ENCODE measurements at places on chromosomes 13 and 19.

DNA sequence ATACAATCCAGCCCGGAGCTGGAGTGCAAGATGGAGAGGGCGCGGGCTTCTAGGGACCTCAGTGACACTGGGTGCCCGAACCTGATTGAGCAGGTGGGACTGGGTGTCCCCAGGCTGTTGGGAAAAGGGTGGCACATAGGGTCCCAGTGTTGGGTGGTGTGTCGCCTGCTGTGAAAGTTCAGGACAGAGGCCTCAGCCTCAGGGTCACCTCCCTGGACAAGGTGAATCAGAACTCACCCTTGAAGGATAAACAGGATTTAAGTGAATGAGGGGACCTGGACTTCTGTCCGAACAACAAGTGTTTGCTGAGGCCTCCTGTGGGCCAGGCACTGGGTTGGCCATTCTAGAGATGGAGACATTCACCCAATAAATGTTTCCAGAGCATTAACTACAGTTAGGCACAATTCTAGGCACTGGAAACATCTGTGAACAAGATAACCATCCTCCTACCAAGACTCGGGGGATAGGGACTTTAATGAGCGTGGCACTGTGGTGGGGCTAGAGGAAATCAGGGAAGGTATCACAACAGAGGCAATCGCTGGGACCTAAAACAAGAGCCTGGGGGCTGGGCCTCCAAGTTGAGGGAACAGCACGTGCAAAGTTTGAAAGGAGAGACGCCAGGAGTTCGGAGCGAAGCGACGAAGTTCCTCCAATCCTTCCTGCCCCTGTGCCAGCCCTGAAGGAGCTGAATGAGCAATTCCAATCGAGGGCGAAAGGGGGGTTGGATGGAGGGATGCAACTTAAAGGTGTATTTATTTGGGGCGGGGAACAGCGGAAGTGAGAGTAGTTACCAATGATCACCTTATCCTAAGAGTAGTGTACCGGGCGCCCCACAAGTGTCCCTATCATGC is 921 bp upstream of the POLD1 start:
- no peak for DNase-seq

DNA sequence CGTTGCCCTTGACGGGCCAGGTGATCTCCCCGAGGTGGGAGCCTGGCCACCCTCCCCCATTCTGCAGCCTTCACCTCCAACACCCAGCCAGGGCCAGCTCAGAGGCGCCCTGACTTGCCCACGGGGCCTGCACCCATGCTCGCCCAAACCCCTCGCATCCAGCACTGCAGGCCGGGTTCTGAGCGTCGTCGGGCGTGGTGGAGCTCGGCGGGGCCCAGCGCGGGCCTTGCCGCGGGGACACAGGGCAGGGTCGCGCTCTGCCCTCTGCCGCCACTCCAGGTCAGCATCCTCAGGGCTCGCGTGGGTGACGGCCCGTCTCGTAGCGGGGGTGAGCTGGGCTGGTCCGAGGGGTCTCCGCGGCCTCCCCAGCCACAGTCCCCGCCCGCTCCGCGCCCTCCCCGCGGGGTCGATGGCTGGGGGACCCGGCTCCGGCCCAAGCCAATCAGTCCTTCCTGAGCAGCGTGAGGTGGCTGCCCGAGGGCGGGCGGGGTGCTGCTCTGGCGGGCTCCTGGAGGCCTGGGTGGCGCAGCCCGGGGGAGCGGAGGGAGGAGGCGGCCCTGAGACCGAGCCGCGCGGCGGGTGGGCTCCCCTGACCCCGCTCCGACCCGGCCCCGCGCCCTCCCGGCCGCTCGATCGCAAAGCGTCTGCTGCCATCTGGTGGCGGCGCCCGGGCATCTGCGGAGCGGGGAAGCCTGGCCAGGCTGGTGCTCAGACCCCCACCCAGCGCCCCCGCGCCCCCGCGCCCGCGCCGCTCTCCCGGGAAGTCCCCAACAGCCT is 61.4 kb downstream of the CCNE1 start:
- peak; percentile 54 for DNase-seq

DNA sequence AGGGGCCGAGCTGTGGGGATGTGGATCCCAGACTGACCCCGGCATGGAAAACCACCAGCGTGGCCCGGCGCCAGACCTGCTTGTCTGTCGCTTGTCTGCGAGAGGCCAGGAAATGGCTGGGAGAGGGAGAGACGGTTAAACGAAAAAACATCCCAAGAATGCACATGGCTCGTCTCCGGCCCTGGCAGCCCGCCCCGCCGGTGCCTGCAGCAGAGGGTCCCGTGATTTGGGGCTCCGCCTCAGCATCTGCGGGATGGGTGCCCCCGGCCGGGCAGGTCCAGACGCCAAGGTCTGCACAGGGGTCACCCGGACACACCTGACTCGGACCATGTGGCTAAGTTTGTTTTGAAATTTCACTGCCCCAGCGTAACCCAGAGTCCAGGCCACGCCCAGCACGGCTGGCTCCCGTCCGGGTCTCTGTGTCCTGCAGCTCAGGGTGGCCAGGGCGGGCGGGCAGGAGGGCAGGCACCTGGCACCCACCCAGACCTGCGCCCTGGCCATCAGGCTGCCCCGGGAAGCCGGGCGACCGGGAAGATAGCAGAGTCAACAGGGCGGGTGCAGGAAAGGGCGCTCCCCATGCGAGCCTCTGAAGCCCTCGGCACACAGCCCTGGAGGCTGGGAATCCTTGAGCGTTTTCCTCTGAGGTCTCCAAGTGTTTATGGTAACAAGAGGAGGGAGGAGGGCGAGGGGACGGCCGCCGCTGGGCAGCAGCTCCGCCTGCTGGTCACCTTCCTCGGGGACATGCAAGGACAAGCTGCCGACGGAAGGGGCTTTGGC is 103.2 kb downstream of the GADD45B start:
- DNase-seq, result peak; percentile 83

GRCh38 chr13:41621716-41622431 is 164.5 kb downstream of the RGCC start:
- no peak for DNase-seq

GRCh38 chr19:16133818-16134217 is 9.7 kb upstream of the HSH2D start:
- no peak for DNase-seq

DNA sequence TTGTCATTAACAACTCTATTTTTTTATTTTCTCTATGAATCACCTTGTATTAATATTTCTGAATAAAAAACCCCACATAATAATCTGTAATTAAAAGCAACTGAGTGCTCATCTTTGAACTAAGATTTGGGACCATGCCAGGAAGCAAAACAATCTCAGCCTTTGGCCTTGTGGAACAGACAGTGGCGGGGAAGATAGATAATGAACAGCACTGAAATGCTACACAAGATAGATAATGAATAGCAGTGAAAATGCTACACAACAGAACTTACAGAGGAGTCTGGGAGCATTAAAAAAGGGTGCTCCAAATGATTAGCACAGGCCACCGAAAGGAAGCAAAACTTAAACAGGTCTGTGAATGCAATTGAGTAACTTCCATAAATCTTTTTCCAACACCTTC is 134.9 kb downstream of the GPC5 start:
- DNase-seq, result no peak

DNA sequence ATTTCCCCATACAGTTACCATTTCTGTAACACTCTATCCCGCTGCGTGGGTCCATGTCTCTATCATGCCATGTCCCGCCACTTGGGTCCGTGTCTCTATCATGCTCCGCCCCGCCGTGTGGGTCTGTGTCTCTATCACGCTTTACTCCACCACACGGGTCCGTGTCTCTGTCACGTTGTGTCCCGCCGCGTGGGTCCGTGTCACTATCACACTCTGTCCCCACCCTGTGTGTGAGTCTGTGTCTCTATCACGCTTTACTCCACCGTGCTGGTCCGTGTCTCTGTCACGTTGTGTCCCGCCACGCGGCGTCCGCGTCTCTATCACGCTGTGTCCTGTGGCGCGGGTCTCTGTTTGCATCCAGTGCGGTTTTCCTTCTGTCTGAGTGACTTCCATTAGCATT is 11.6 kb downstream of the ADPRHL1 start:
- no peak for DNase-seq

GRCh38 chr13:65594298-65594781 is 1635.8 kb downstream of the PCDH9 start:
- DNase-seq, result no peak

GRCh38 chr19:56217039-56217949 is 15.2 kb downstream of the ZSCAN5C start:
- DNase-seq, result peak; percentile 51

GRCh38 chr13:94595001-94595949 is 677 bp downstream of the TGDS start:
- DNase-seq, result no peak

GRCh38 chr13:41554626-41555386 is 97.5 kb downstream of the RGCC start:
- no peak for DNase-seq

GRCh38 chr13:35349673-35350278 is 126.7 kb downstream of the MAB21L1 start:
- DNase-seq, result peak; percentile 22

- no peak for DNase-seq
Measured at GRCh38 chr13:81406639-81407292, 1065.8 kb upstream of the SPRY2 start.

- DNase-seq, result no peak
Measured at GRCh38 chr19:32540621-32541020, 40.4 kb upstream of the PDCD5 start.

DNA sequence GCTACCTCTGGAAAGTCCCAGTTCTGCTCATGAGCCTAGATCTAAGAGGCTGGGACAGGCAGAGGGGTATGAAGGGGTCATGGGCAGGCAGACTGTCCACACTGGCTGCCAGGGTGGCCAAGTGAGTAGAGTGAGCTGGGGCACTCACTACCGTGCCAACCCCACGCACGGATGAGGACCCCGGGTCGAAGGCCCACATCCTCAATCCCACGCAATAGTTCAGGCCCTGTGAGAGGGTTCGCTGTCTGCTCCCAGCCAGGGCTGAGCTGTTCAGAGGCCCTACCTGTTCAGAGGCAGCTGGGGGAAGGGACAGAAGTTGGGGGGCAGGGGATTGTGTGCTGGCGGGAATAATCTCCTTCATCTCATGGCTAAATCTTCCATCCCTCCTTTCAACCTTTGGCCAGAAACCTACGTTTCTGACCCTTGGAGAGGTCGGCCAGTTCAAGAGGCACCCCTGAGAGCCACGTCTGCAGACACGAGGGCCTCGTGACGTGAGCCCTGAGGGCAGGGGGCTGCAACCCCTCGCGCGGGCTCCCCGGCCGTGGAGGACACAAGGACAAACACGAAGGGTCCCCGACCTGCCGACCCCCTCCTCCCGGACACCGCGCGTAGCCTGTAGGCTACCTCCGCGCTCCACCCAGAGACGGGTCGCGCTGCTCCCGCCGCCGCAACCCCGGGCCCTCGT is 1.0 kb upstream of the RPS5 start:
- no peak for DNase-seq

DNA sequence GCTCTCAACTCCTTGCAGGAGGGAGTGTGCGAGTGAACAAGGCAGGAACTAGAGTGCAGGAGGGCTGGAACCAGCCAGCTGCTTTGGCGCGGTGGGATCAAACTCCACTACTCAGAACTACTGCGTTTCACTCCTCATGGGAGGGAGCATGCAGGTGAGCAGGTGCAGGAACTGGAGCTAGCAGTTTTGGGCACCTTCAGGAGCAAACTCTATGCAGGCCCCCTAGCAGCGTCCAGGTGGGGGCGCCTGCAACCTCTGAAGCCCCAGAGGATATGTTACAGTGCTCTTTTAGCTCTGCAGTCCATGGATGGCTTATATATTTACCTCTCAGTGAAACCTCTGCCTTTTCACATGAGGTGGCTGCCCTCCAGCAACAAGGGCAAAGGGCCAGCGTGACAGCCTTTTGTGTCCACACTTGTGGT is 1303.4 kb downstream of the PCDH9 start:
- DNase-seq, result no peak

GRCh38 chr13:112824429-112824828 is 134.6 kb downstream of the ATP11A start:
- no peak for DNase-seq

DNA sequence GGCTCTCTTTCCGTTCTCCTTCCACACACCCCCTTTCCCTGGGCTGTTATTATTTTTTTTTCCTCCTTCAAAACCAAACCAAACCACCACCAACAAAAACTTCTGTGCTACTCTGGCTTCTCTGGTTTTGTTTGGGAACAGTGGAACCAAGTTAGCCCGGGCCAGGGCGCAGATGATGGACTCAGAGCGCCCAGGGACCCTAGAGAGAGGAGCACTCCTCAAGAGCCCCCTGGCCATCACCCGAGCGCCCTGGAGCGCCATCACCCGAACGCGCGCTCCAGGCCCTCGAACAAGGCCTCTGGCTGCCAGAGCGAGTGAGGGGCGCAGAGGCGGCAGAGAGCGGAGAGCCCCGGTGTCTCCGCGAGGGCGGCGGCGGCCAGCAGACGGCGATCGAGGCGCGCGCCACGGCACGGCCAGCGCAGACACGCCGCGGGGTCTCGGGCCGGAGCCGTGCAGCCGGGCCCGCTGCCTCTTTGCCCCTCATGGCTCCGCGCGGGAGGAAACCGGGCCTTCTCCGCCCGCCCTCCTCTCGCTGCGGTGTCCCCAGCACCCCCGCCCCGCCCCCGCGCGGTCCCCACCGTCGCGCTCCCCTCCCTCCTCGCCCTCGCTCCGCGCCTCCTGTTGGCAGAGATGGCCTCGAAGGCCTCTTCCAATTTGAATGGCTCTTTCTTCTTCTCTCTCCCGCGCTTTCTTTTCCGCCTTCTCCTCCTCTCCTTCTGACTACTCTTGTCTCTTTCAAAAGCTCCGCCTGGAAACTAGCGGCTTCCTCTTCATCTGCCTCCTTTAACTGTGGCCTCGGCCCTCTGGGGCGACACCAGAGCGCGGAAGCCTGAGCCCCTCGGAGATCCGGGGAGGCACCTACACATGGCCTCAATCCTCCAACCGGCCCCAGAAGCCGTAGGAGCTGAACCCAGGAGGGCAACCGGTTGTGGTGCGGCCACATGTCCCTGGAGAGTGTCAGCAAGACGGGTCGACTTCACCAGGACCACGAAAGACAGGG is 4.1 kb upstream of the SOX1 start:
- DNase-seq, result no peak

GRCh38 chr19:6888967-6889366 is 1.6 kb downstream of the ADGRE1 start:
- DNase-seq, result no peak

- DNase-seq, result no peak
Measured at GRCh38 chr13:51266642-51267041, 44.4 kb downstream of the FAM124A start.

DNA sequence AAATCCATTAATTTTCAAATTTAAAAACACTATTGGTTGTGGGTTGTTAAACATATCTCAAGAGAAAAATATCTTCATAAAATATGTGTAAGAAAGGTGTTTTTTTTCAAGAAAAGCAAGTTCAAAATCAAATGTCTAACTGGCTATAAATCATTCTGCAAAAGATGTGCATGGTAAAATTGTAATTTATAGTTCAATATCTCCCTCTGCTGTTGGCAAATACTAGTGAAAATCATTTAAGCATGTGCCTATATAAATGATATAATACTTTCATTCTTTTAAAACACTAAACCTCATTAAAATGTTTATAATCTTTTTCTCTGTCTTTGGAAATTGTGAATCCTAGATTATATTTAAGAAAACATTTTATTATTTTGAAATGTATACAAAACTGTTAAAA is 17.2 kb upstream of the SLITRK6 start:
- no peak for DNase-seq

Measured in suppressor macrophage treated with lipopolysaccharide for 4 hours (primary cell).